CD4-positive, alpha-beta T cell (primary cell): ENCODE measurements at places on chromosomes 5 and 9.

DNA sequence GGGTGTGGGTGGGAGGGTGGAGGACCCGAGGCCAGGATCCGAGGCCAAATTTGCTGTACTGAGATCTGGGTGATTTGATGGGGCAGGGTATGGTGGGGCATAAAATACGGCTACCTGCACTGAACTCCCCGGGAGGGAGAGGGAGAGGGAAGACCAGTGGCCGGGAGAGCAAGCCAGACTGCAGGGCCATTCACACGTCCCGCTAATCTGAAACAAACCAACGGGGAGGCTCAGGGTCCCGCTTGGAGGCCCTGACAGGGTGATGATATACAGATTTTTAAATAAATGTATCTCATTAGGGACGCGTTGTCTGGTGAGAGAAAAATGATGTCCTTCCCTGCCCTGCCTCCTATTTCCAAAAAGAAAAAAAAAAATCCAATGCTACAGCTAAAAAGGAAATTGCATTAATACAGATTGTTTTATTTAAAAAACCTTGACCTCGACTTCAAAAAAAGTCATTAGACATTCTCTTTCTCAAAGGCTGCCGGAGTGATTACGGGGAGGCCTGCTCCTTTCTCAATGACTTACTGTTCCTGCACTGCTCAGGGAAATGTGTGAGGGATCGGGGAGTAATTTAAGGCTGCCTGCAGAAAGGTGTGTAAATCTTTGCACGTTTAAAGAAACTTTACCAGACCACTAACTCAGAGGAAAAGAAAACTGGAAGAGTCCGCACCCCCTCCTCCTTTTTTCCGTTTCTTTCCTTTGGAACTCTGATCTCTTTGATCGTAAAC, 11.5 kb upstream of the PRRX2 start:
- no peak for DNase-seq

DNA sequence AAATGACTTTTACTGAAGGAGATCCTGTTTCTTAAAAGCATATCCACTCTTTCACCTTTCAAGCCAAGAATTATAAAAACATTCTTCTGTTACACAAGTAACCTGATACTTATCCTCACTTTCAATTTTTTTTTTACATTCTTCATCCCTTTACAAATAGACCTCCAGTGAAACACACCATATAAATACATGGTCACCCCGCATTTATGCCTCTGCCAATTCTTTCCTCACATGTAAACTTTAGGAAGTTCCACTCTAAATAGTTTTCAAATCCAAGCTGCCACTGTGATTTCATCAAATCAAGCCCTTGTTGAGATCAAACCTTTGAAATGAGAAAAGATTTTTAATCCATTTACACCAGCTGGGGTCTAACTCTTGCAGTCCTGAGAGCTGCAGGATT, 40.0 kb downstream of the GAS1 start:
- no peak for DNase-seq

DNA sequence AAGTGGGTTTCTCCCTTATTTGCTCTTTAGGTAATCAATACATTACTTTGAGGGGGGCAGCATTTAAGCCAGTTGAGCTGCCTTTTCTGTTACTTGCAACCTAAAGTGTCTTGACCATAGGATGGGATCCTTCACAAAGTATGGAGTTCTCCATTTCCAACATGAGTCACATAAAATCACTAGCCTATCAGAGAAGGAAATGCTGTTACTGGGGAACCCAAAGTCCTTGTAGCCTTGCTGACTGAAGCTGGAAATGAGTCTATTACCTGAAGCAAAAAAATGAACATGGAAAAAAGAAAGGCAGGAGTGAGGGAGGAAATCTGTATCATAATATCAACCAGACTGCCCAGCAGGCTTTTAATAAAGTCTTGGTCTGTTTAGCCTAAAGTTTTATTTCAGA, 42.8 kb upstream of the SLIT3 start:
- no peak for DNase-seq

DNA sequence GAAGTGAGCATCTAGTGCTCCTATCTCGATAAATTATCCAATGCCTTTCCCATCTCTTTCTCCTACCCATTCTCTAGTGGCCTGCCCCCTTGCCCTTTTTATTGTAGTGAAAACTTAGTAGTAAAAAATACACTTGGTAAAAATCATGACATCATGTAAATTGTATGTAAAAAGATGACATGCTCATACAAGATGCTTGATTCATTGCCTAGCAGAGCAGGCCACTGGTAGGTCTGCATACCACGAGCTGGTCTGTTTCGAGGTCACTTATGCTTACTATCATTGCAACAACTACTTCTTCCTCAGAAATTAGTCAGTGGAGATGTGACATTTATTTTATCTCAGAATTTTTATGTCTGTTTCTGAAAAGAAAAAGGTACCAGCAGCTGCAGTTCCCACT, 177.3 kb downstream of the C9orf152 start:
- DNase-seq, result no peak

GRCh38 chr5:107952450-107952849, 281.7 kb upstream of the EFNA5 start:
- DNase-seq, result no peak

DNA sequence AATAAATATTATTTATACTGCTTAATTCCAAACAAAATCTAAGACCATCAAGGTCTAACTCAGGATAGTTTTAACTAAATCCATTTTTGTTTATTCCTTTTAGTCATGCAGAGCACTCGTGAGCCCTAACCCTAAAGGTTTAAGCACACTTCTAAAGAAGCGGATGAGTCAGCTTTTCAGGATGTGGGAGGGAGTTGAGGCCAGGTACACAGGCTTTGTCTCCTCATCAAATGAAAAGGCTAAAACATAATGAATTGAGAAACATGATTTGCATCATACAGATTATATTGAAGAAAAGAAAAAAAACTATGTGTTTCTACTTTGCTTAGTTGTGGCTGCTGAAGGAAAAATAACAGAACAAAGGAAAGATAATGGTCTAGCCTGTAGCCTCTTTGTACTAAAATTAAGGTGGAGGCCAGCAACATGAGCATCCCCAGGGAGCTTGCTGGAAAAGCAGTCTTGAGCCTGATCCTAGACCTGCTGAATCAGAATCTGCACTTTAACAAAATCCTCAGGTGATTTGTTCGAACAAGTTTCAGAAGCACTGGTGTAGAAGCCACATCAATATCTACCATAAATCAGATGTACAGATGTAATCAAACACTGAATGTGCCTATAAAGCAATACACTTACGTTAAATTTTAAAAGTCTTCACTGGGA, 21.1 kb upstream of the ISCA1 start:
- DNase-seq, result peak; percentile 26
